Activated effector memory CD4-positive, alpha-beta T cell treated with anti-CD3 and anti-CD28 coated beads, Interleukin-2, amount 50 U/mL, for 16 hours (primary cell): ENCODE measurements at places on chromosomes 1 and 21.

- no peak for DNase-seq
Measured at GRCh38 chr21:23811805-23812204, 1795.5 kb downstream of the MRPL39 start.

GRCh38 chr1:184406479-184406878 lies 19.6 kb downstream of the C1orf21 start:
- DNase-seq: no peak

DNA sequence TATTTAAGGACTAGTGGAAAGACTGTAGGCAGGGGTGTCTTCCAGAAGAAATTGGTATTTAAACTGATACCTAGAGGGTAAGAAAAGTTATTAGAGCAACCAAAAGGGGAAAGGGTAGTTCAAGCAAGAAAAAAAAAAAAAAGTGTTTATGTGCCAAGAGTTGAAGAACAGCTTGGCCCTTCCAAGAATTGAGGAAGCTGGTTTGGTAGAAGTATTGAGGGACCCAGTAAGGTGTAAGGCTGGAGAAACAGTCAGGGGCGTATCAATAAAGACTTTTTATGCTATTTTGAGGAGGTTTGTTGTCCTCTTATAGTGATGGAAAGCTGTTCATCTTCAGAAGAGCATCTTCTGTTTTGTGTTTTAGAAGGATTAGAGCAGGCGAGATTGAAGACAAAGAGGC lies 108.3 kb downstream of the PTPRC start:
- no peak for DNase-seq

- no peak for DNase-seq
Measured at GRCh38 chr21:17903029-17903806, 84.1 kb upstream of the C21orf91 start.

DNA sequence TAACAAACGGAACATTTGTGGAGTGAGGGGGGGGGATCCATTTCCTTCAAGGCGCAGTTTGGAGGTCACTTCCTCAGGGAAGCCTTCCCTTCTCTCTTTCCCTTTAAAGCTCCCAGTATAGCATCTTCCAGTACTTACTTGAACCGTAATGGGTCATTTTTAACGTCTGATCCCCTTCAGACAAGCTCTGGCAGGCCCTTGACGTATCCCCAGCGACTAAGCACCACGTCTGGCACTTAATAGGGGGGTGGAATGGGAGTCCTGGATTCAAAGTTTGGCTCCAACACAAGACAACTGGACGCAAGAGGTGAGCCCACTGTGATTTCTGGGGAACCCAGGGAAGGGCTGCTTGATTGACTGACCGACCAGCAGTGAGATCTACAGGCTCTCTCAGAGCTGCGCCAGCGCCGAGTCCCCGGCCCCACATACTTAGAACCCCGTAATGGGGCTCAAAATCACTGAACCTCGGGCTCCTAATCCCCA lies 441 bp downstream of the YARS1 start:
- DNase-seq: no peak

GRCh38 chr1:110582378-110582777 lies 23.8 kb downstream of the KCNA2 start:
- DNase-seq: no peak

DNA sequence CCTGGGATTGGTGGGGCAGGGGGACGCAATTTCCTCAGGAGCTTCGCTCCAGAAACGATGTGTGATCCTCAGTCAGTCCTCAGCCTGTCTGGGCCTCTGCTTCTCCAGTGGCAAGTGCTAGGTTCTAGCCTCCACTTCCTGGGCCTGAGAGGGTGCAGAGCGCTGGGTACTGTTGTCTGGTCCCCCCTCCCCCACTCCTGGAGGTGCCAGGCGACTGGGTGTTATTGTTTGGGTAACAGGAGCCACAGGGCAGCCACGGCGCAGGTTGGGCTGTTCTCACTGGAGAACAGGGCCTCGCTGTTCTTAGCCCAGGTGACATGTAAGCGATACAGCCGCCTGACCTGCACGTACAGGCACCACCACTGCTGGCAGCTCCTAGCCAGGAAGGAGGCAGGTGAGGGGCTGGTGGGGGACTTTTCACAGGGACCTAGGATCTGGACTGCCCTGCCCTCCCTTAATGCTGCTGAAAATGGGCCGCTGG lies 2.1 kb downstream of the RPS6KA1 start:
- no peak for DNase-seq

DNA sequence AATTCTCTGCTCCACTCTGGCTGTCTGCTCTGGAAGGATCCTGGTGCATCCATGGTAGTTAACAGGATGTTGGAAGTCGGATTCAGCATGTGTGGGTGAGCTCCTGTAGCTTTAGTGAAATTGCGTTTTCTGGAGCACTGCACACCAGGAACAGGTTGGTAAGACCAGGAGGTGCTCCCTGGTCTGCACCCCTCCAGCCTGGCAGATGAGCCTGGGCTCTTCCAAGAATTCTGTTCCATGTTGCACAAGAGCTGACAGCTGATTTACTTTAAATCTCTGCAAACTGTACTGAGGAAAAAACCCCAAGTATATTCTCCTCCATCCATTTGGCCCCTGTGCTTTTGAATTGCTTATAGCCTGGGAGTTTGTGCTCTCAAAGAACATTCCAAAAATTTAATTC lies 33.7 kb downstream of the KCNK1 start:
- no peak for DNase-seq

GRCh38 chr1:211424018-211424417 lies 67.9 kb downstream of the RD3 start:
- DNase-seq: no peak

DNA sequence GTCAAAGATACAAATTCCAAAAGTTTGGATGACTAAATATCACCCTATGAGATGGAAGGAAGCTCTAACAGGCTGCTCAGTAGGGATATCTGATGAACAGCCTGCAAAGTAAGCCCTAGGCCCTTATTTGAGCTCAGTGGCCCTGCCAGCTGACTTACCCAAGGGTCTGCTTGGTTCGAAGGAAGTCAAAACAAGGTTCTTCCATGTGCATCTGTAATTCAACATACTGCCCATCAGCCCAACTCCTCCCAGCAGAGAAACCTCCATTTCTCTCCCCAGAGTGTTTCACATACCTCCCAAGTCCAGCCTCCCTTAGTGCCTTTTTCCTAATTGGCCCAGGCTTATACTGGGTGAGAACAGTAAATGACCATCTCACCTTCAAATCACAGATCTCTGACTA lies 86.6 kb downstream of the NRDC start:
- no peak for DNase-seq

DNA sequence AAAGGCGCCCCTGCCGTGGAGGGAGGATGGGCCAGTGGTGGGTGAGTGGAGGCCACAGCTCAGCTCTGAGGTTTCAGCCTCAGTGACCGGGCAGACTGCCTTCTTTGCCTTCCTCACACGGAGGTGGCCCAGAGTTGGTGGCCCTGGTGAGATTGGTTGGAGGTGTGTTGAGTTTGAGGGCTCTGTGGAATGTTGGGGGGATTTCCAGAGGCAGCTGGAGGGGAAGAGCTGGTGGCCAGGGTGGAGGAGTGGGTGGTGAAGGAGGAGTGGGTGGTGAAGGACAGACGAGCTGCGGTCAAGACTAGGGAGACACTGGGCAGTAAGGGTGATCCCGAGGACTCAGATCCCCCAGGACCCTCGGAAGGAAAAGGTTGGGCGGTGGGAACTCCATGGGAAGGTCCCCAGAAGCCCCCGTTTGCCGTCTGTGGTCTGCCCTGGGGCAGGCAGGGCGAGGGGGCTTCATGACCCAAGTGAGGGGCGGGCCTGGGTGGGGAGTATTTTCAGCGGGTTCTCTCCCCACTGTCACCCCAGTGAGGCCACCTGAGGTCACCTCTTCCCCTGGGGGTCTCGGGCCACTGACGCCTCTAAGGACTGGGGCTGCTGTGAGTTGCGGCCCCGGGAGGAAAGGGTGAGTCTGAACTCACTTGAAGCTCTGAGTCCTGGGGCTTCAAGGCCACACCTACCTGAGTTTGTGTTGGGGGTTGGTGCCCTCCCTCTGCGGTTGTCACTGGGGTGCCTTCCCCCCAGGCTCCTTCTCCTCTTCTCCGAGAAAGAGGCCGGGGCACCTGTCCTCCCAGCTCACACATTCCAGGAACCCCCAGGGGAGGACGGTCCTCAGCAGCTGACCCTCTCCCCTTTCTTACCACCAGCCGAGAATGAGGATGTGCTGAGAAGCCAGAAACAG lies 22.7 kb upstream of the PIK3CD start:
- DNase-seq: peak; percentile 86

- no peak for DNase-seq
Measured at GRCh38 chr1:3603571-3604467, 7.5 kb downstream of the MEGF6 start.

DNA sequence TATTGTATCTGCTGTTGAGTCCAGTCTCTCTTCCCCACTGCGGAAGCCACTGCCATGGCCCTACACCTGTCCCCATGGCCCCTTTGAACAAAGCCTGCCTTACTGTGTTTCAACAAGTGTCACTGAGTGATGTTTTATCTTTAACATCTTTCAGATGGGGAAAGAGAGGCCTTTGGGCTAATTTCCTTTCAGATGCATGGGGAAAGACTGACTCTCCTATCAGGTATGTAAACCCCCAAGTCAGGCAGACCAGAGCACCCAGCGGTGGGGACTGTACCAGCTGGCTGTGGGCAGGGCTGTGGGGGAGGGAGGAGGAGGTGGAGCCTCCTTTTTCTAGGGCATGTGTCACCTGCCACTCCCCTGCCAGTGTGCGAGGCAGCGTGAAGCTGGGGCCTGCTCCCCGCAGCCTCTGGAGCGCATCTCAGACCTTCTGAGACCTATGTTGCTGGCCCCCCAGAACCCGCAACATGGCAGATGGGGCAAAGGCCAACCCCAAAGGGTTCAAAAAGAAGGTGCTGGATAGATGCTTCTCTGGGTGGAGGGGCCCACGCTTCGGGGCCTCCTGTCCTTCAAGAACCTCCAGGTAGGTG lies at the start of gene PLA2G2F:
Gene PLA2G2F, plus strand, starts transcription at position 363 of the 590 bp plus-strand sequence. Its CDS starts 105 bp downstream, at position 468.
- peak; percentile 50 for DNase-seq

- no peak for DNase-seq
Measured at GRCh38 chr1:47624531-47624930, 186.7 kb downstream of the FOXD2 start.

GRCh38 chr1:196403803-196404690 lies 204.2 kb downstream of the KCNT2 start:
- no peak for DNase-seq

DNA sequence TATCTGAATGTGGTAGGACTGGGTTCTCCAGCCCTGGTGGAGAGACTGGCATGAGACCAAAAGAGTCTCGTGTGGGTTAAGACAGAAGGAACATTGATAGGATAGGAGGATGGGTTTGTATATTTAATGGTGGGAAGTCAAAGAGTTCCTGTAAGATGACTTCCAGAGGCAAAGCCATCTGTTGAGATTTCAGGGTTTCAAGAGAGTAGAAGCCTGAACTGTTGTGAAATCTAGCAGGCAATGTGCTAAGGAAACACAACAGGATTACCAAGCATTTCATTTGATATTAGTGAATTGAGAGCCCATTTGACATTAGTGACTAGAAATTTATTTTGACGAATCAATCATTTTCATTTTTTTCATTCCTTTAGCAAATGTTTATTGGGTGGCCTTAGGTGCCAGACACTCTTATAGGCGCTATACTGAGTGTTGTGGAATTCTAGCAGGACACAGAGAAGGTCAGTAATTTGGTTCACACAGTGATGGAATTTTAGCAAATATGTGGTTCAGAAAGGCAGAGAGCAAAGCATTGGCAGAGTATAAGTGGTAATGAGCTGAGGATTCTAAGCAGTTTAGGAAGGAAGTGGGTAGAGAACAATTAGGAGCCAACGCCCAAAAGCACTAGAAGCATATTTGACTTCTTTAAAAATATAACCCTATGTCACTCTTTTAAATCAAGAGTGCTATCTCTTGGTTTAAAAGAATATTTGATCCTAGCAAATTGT lies 149.3 kb downstream of the AK5 start:
- no peak for DNase-seq

DNA sequence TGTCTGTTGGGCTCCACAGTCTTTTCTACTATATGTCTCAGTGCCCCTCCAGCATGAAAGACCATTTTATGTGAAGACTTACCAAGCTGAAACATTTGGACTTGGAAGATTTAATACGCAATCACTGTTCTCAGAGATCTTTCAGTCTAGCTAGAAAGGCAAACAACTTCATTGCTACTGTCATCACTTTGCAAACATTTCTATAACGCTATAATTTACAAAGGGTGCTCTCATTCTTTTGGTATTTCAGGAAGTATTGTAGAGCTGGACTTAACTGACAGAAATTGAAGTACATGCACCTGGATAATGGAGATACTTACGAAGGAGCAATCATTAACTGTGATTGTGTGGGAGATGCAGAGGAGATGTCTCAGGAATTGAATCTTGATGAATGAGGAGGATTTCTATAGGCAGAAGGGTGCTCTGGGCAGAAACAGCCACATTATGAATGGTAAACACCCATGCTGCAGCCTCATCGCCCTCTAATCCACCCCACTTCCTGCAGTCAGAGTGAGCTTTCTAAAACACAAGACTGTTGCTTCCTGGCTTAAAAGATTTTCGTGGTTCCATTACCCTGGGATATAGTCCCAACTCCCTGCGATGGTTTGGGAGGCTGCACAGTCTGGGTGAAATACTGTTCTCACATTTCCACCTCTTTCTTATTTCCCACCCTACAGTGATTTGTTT lies 75.1 kb upstream of the GNG12 start:
- DNase-seq: no peak

DNA sequence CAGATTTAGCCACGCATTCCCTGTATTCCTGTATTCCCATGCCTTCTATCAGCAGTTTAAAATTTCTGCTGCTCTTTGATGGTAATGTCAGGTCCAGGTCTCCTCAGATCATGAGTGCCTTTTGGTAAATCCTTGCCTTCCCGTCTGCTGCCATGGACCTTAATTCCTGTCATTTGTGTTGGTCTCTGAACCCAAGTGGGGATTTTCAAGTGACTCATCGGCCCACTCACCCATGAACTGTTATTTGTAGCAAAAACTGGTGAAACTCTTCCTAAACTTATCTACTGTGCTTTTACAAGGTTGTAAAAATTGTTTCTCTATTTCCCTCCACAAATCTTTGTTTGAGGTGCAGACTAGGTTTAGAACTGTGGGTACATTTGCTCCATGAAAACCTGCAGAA lies 47.4 kb downstream of the ACTN2 start:
- no peak for DNase-seq

DNA sequence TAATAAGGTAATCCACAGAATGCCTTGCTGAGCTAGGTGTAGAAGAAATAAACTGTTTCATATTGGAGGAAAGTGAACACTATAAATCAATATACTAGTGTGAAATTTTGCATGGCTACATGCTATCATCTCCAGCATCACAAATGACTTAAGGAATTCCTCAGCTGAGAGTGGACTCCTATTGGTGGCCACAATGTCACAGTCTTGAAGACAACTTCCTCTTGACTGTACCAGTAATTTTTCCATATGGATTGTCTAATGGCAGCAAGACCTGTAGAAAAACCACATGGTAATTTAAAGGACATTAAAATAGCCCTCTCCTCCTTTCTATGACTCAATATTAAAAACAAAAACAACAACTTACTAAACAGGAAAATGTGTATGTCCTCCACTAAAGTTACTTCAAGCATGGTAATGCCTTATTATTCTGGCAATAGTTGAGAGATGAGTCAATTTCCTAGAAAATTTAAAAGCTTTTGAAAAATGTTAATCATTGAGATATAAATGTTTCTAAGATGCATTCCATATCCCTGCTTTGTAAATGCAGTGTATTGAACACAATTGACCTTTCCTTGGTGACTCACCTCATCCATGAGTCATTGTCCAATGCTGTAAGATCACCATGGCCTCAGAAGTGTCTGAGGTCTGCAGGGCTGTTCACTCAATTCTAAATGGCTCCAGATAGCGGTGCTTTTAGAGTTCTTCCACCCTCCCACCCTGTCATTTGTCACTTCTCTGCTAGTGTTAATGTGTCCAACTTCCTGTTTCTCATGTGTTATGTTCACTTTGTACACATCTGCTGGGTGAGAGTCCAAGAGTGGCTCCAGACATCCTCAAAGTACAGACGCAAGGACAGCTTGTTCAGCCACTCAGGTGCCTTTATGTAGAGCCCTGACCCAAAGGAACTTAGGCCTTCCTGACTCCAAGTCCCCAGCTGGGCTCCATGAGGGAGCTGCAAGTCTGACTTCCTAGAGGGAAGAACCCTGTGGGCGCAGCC lies 32.8 kb upstream of the DNASE2B start:
- no peak for DNase-seq
